ENCODE measurements at places on chromosomes 6 and 20.

- peak; percentile 80 for DNase-seq
These were observed 35.3 kb upstream of the EZR start for GRCh38 chr6:158854214-158855101.

- DNase-seq: no peak
These were observed 146.6 kb downstream of the RNF144B start for GRCh38 chr6:18533793-18534192.

DNA sequence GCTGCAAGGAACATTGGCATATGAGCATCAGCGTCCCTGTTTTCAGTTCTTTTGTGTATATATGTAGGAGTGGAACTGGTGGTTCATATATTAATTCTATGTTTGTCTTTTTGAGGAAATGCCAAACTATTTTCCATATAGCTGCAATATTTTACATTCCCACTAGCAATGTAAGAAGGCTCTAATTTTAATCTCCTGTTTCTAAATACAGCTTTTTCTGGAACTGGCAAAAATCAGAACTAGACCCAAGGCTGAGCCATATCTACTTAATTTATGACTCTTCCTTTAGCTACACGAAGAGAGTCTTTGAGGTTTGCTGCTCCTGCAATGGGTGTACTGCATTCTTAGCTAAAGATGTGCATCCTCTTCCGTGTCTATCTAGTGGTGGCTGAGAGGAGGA lies 50.5 kb upstream of the SLC17A4 start:
- no peak for DNase-seq

DNA sequence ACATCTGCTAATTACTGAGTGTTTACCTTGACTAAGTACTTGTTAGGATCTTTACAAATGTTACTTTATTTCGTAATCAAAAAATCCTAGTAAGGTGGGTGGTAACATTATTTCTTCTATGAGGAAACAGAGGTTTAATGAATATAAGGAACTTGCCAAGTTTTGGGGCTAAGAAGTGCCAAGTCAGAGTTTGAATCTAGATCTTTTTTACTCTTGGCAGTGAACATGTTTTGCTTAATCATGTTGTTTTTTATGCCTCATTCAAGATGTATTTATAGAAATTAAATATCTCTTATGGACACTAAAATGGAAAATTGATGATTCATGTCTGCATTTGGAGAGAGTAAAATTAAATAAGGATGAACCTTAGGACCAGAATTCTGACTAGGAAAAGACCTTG lies 393.7 kb downstream of the UTRN start:
- DNase-seq: no peak

GRCh38 chr20:50191065-50191543 lies 474 bp downstream of the CEBPB start:
- DNase-seq: no peak

DNA sequence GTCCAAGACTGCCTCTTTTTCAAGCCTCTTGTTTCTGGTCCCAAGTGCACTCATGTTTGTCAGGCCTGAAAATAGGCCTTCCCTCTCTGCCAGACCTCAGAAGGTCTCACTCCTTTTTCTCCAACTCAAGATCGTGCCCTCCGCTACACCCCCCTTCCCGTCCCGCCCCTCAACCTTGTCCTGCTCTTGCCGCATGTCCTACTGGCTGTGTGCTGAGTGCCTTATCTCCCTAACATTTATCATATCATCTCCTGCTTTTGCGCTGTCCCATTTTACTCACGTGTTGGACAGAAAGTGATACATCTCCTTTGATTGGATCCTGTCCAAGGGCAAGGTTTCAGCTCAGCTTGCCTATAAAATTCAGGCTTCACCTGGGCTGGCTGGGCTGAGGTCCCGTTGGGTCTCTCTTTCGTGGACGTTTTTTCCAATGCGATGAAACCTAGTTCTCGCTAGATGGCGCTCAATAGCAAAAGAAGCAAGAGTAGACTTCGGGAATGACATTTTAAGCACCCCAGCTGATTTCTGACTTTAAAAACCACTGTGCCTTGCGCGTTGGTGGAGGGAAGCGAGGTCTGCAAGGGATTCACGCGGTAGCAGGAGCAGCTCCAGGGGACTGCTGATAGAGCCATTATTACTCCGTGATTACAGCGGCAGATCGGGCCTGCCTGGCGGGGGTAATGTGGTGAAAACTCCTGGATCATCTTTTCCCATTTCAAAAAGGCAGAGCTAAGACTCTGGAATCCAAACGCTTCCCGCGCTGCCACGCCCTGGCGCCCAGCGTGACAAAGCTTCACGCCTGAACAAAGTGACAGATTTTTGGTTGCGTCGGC lies 137.6 kb downstream of the IMPG1 start:
- DNase-seq: peak; percentile 62

GRCh38 chr6:52611833-52612232 lies 35.0 kb upstream of the TRAM2 start:
- no peak for DNase-seq

- no peak for DNase-seq
These were observed 815 bp downstream of the SPATA2 start for GRCh38 chr20:49914310-49915117.

- no peak for DNase-seq
These were observed 1.4 kb upstream of the OSBPL2 start for GRCh38 chr20:62236766-62237513.

DNA sequence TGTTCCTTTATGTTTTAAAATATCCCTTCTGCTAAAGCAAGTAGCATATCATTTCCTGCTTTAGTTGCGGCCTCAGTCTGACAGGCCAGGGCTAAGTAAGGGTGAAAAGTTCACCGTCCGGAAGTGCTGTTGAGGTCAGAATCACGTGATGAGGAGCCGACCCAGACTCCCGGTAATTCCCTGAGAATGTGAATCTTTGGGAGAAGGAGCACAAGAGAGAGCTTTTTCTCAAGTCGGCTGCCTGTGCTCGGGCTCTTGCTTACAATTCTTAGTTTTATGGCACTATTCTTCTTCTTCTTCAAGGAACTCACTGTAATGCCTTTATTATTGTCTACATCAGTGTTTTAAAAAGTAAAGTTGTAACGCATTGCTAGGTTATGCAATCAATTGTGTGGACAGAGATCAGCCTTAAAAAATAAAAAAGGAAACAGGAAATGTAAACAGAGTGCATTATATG lies 309.3 kb downstream of the PRL start:
- DNase-seq: peak; percentile 93

DNA sequence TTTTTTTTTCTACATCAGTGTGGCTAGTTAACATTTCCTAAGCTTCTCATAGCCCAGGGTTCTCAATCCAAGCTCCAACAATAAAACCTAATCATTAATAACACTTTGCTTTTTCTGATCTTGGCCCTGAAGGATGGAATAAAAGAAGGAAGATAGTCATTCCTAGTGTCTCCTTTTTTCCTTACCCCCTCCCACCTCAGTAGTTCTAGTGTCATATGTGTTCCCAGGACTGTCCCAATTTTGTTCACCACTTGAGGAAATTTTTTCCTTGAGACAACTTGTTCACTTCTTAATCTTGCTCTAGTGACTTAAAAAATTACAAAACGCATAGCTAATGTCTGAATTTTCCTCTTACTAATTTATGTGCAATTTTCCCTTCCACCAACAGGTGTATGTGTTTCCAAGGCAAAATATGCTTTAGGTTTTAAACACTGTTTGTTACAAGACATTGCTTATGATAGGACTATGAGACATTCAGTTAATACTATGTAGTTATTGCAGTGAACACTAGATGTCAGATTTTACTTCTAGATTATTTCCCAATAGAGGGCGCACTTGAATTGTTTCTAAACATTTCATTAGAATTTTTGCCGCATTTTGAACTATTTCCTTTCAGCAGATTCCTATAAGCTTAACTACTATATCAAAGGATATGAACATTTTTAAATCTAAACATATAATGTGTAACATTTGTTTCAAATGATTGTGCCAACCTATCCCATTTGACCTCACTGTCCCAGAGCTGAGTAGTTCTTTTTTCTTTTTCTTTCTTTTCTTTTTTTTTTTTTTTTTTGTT lies 18.5 kb upstream of the C6orf141 start:
- DNase-seq: peak; percentile 83
